ENCODE measurements at places on chromosomes 12 and 14. TPM values are rescaled to one million over a fixed set of nuclear protein-coding genes. Genes with fewer than 3 reads are reported as not detected.

Gene INSM2
- total RNA-seq, result not detected

Gene SLC2A14
- total RNA-seq, result under 0.01 TPM

Gene CCDC197
- total RNA-seq, result not detected

Gene FGD6
- total RNA-seq, result 11.9 TPM

Gene CABP1
- not detected for total RNA-seq

Gene NFE2
- total RNA-seq, result 2.7 TPM

Gene NTS
- not detected for total RNA-seq

All from osteoblast (primary cell).